ENCODE measurements at places on chromosomes 4 and X. TPM values are rescaled to one million over a fixed set of nuclear protein-coding genes. Genes with fewer than 3 reads are reported as not detected.

GRCh38 chrX:632366-633042 is 1.9 kb downstream of the SHOX start:
- peak; percentile 2 for DNase-seq

DNA sequence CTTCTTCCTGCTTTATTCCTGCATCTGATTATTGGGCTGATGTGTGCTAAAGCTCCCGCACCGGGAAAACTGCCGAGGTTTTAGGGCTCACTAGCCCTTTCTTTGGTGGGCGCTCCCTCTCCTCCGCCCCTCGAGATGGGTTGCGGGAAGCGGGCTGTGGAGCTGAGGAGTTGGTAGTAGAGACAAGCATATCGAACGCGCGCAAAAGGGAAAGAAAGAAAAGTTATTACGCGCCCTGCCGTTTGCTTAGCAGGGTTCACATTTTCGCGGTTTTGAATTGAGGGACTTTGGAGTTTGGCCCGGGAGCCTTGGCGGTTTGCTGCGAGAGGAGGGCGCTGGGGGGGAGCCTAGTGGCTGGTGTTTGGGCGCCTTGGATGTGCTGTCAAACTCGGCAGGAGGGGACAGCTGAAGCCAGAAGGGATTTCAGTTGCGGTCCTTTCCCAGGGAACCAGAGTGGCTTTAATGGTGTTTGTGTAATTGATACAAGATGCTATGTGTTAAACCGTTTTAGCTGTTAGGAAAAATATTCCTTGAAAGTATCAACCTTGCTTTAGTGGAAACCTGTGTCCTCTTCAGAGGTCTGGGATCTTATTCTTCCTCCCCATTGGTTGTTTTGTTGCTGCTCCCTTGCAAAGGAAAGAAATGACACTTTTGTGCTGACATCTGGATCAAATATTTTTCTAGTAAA is 1.1 kb downstream of the GAB1 start:
- DNase-seq = peak; percentile 15

GRCh38 chr4:165555302-165555701 is 176.5 kb downstream of the CPE start:
- DNase-seq = no peak

Gene PABPC5
- not detected for total RNA-seq

DNA sequence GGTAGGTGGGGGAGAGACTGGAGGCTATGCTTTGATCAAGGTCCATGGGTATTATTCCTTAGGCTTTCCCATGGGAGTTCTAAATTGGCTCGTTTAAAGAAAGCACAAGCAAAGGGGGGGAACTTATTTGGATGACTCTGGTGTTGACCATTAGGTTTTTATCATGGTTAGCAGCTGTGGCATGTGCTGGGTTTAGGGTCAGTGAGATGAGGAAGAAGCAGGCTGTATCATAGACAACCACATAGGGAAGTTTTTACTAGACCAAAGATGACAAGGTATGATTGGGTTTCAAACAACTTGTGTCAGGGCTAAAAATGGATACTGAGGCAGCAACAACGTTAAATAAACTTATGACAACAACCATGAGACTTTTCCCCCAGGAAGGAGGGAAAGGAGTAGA is 97.7 kb downstream of the DNAAF6 start:
- DNase-seq = no peak

Gene HSFX2
- not detected for total RNA-seq

- DNase-seq = no peak
These were observed 21.7 kb upstream of the GEMIN8 start for GRCh38 chrX:14051416-14051815.

Gene NPY2R
- not detected for total RNA-seq

- no peak for DNase-seq
These were observed 15.5 kb downstream of the CCNQ start for GRCh38 chrX:153583433-153583832.

GRCh38 chr4:85113706-85114105 is 147.2 kb upstream of the WDFY3 start:
- DNase-seq = no peak

GRCh38 chr4:28462766-28463700 is 1602.4 kb downstream of the STIM2 start:
- no peak for DNase-seq

Gene ATP1B4
- total RNA-seq = not detected

Gene FANCB
- total RNA-seq = 16.5 TPM

DNA sequence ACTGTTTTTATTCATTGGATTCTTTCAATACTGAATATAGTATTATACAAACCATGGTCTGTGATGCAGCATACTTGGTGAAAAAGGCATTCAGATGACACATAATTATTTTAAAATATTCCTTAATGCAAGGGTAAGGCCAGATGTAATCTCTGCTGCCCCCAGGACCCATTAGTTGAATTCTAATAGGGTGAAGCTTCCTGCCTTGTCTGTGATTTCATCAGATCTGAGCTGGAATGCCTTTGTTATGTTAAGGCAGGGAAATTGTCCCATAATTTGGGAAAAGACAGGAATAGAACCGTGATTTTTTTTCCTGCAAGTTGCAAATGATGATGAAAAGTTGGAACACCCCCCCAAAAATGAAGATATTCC is 26.1 kb downstream of the ZRSR2 start:
- no peak for DNase-seq

GRCh38 chrX:109709129-109709631 is 23.9 kb downstream of the ACSL4 start:
- peak; percentile 10 for DNase-seq

Gene MAGEC3
- not detected for total RNA-seq

Gene HMGN5
- total RNA-seq = 6.2 TPM

- DNase-seq = no peak
These were observed 12.1 kb downstream of the EIF1AX start for GRCh38 chrX:20129547-20129946.

Gene PIR
- 6.2 TPM for total RNA-seq

Gene CCNB3
- 0.79 TPM for total RNA-seq

DNA sequence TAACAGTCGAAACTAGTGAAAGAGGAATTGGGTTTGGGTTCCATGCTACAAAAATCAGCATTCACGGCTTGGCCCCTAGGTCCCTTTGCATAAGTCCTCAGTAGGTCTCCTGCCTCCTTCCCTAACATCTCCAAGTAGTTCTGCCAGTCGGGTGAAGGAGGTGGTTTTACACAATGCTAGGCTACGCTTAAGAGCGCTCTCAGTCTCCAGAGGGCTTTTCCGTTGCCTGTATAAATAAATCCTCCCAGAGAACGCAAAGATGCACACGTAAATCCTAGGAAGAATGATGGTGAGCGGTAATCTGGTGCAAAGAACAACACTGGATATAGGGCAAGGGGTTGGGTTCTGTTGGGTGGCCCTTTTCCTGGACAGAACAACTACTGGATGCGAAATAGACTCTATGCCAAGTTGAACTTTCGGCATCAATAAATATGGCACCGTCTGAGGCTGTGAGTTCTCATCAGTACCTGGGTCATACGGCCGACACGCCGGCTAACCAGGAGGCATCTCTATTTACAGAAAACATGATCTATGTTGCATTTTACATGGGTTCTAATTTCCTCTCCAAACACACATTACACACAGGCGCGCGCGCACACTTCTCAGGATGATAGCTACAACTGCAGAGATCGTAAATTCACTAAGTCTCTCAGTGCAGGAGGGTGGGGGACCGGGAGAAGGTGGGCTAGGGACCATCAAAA is 1.3 kb downstream of the CAMK2D start:
- DNase-seq = peak; percentile 47

- no peak for DNase-seq
These were observed 27.8 kb upstream of the TSPAN5 start for GRCh38 chr4:98686043-98686707.

Gene RNF212
- total RNA-seq = 2.2 TPM

DNA sequence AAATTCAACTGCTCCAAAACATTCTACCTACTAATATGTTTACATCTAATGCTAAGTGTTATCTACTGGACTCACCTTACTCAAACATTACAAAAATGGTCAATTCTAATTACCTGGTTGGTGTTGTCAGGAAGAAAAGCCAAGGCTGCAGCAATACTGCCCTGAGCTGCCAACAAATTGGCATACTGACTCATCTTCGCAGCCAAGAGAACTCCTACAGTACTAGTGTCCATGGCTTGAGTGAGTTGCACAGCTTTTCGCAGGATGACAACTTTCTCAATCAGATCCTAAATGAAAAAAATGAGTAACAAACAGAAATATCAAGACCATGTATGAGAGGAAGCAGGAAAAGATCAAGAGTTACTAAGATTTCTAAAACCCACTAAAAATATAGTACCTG is 39.6 kb downstream of the SEC31A start:
- DNase-seq = no peak

DNA sequence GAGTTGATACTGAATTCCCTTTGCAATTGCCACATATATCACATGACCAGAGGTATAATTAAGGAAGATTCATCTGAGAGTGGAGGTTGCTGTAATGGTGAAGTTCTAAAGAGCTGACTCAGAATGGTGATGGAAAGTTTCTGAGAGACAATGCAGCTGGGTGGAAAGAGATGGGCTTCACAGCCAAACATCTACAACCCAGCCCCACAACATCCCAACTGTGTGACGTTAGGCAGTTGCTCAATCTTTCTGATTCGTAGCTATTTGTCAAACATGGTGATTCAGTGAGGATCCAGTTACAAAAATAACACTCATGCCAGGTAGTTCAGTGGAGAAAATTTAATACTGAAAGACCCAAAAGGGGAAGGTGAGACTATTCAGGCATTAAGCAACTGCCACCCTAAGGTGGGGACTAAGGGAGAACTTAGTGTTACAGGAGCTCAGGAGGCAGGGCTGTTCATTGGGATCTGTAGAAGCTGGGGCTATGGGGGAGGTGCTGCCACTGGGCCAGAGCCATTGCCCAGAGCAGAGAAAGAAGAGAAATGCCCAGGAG is 6.9 kb upstream of the AFF1 start:
- peak; percentile 55 for DNase-seq

DNA sequence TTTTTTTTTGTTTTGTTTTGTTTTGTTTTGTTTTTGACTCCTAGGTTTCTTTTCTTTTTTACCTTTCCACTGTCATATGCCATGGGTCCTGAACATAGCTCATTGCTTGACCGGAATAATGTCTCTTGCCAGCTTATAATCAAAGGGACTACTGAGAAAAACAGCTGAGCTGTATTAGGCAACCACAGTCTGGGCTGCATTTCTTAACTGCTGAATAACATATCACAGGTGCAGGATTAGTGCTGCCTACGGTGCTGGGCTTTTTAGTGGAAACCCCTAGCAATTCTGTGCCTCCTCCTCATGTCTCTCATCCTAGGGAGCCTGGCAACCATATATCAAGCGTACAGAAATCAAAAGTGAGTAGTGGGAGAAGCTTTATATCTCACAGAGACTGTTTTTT is 333.5 kb downstream of the BMPR1B start:
- DNase-seq = no peak

Gene UBL4A
- 37.4 TPM for total RNA-seq

GRCh38 chr4:26141911-26142638 is 178.7 kb upstream of the RBPJ start:
- DNase-seq = peak; percentile 10

GRCh38 chr4:145679991-145680455 is at the start of gene C4orf51:
C4orf51 (plus strand) TSS chr4:145680146; CDS start chr4:145680204, 58 bp downstream.
- DNase-seq = no peak

GRCh38 chr4:128675083-128675482 is 134.4 kb upstream of the JADE1 start:
- DNase-seq = no peak

DNA sequence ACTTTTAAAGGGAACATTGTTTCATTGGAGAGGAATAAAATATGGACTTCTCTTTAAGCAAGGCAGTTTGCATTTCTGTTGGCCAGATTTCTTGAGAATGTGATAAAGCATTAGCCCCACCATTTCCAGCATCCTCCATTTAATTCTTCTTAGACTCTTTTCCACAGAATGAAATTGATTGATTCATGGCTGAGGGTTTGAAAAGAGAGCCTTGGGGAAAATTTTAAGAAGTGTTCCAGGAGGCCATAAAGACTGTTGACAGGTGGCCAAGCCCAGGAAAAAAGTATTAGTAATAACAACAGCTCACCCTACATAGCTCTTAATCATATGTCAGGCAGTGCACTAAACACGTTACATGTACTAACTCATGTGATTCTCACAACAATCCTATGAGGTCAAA is 53.4 kb downstream of the SHROOM3 start:
- DNase-seq = no peak

Gene FATE1
- total RNA-seq = not detected

DNA sequence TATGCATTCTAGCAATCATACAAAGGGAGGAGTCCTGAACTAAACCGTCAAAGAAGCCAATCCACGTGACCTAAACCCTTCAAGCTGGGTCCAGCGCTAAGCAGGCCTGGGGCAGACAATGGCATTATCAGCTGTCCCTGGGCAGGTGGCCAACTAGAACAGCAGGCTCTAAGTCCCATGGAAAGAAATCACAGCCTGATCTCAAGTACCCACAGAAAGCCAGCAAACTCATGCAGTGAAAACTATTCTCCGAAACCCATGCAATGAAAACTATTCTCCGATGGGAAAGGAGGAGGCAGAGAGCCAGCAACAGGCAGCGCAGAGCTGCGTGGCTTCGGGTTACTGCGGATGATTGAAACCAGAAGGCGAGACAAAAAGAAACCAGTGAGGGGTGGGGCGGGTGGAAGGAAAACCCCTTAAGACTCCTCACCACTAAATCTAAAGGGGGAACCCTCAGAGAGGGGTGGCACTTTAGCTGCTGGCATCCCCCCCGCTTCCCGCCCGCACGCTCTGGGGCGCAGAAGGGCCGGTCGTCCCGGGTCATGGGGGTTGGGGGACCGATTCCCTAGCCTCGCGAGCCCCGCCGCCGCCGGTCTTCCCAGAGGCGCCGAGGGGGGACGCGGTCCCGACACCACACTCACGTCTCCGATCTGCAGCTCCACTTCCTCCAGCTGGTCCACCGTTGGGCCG is 567 bp downstream of the C4orf46 start:
- peak; percentile 86 for DNase-seq

GRCh38 chr4:69576251-69576877 is 63.1 kb downstream of the UGT2A2 start:
- no peak for DNase-seq

DNA sequence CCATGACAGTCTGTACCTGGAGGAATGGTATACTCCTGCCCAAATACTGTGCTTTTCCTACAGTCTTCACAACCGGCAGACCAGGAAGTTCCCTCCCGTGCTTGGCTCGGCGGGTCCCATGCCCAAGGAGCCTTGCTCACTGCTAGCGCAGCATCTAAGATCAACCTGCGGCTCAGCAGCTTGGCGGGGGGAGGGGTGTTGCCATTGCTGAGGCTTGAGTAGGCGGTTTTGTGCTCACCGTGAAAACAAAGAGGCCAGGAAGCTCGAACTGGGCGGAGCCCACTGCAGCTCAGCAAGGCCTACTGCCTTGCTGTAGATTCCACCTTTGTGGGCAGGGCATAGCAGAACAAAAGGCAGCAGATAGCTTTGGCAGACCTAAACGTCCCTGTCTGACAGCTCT is 152.7 kb downstream of the TEX11 start:
- DNase-seq = peak; percentile 78

Data from activated naive CD4-positive, alpha-beta T cell treated with anti-CD3 and anti-CD28 coated beads for 36 hours (primary cell).